ENCODE measurements at places on chromosomes 5 and 9. TPM values are rescaled to one million over a fixed set of nuclear protein-coding genes. Genes with fewer than 3 reads are reported as not detected.

DNA sequence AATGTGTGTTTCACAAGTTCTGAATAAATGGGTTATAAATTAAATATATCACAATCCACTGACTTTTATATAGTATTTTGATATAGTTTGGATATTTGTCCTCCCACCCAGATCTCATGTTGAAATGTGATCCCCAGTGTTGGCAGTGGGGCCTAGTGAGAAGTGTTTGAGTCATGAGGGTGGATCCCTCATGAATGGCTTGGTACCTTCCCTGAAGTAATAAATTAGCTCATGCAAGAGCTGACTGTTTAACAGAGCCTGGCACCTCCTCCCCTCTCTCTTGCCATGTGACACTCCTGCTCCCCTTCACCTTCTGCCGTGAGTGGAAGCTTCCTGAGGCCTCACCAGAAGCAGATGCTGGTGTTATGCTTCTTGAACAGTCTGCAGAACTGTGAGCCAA is 127.9 kb upstream of the PALM2AKAP2 start:
- DNase-seq, result no peak

DNA sequence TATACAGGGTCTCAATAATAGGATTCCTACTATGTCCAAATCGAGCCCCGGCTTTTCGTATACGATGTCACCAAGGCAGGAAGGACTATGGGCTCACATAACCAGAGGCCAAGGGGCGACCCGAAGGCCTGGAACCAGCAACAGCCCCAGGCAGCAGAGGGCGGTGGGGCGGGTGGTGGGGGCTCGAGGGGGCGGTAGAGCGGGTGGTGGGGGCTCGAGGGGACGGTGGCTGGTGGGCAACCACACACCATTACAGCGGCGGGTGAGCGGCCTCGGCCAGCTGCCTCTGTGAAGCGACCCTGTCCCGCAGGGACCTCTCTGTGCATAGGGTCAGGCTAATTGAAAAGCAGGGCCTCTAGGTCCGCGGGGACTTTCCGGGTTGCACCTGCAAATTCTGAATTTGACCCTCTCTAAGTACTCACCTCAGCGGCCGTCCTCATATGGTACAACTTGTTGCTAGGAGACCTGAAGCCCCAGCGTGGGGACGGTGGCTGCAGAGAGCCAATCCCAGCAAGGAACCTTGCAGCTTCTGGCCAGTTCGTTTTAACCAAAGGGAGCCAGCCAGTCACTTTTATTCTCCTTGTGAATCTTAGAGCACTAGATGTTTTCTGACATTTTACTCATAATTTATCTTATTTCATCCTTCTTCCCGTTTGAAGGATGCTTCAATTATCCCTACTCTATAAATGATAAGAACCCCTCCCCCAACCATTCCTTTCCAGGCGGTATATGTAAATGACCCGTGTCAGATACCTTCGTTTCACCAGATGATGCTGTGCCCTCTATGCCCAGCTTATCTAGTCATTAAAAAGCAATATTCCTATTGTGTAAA is at the start of gene NME5:
TSS of gene NME5 (minus strand) at position 480 of the 832 bp plus-strand sequence. CDS start 648 bp downstream, outside the sequence.
- DNase-seq, result peak; percentile 82

DNA sequence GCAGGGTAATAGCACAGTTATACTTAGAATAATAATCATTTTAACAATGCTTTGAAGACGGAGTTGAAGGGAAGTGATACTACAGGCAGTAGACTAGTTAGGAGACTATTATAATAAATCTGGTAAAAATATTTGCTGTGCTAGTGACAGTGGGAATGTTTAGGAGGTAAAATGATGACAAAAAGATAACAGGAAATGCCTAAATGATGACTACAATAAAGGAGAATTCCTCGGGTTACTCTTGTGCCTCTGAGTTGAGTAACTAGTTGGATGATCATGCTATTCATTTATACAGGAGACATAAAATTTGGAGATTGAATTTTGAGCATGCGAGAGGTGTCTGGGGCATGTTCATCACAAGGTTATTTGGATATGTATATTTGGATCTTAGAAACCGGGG is 32.2 kb upstream of the PAM start:
- no peak for DNase-seq

- no peak for DNase-seq
Observed at GRCh38 chr9:96302021-96302420, at the start of gene HSD17B3. Gene HSD17B3 (minus strand): TSS chr9:96302176. CDS start chr9:96302104, 72 bp downstream.

DNA sequence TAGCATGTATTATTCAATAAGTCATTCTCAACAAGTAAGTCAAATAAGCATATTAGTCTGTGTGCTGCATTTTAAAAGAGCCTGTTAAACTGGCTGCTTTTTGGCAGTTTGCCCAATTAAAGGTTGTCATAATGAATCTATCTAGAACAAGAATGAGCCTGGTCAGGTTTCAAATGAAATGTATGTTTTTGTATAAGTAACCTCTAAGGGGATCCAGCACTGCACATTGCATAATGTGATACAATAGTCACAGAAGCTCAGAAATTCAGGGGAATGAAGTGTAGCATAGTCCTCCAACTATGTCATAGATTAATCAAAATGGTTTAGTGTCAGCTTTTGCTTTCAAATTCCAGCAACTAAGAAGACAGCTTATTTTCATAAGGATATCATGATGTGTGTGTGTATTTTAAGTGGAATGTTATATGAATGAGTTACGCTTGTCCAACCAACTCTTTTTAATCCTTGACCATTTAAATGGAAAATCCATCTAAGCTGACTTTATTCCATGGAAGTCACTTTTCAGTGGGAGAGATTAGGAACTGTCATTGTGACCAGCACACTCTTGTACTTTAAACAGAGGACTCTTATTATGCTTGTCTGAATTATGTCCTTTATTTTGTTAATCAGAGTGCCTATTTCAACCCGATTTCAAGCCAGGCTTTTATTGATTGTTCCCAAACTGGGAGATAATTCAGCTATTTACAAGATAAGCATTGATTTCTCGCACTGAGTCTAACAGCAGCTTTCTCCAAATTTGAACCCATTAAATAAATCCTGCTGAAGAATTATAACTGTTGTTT is 283.9 kb upstream of the ADAMTSL1 start:
- DNase-seq, result no peak

DNA sequence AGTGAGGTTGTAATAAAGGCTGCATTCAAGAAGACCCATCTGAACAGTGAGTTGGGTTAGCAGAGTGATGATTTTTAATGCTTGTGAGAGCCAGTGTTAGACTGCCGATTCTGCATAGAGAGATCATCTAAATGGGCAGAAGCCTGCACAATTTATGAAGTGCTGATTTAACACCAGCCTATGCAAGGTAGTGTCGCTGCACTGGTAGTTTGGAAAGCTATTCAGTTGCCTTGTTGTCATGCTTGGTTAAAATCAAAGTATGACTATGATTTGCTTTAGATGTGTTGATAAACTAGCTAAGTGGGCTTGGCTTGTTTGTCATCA is 379 bp upstream of the LRRTM2 start:
- DNase-seq, result no peak

- DNase-seq, result no peak
Observed at GRCh38 chr5:135497971-135498636, 37.7 kb downstream of the NEUROG1 start.

DNA sequence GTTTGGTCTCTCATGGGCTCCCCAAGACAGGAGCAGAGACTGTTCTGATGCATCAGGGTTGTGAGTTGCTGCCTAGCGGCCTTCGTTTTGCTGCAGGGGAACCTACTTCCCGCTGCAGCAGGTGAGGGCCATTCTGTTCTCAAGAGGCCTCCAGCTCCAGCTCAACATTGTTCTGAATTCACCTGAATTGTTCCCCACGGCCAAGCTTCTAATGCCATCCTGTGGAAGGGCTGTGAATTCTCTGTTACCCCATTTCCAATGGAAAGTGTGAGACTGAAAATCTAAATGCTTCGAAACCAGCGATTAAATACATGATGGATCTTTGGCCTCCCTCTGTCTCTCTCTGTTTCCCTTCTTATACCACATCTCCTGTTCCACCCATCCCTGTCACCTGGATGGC is 349.1 kb upstream of the DAP start:
- no peak for DNase-seq

DNA sequence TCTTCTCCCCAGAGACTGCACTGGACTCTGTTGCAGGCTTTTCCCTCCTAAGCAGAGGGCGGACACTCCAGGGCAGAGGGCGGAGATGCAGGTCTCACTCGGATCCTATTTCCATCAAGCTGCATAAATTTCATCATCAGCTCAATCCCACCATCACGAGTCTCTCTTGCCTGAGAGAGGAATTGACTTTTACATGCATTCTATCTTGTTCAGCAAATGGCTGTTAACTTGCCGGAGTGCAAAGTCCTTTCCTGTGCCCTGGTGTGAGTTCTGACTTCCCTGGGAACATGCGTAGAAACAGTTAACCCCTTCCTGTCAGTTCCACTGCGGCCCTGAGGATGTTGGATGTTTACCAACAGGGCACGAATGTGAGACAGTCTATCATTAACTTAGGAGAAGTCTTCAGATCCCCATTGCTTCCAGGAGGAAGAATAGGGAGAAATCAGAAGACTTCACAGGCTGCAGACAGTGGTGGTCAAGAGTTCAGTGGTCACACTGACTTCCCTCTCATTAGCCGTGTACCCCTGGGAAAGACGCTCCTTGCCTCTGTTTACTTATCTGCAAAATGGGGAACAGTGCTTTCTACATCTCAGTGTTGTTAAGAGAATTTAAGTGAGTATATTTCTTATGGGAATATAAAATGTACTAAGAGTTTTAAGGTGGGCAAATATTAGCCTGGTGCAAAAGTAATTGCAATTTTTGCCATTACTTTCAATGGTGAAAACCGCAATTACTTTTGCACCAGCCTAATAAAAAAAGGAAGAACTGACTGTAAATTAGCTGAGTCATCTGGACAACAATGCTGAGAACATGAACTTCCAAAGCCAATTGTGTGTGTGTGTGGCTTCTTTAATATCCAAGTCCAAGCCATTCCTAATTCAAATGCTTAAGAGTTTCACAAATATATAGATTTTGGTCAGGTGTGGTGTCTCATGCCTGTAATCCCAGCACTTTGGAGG is 248.0 kb downstream of the DRD1 start:
- peak; percentile 42 for DNase-seq

DNA sequence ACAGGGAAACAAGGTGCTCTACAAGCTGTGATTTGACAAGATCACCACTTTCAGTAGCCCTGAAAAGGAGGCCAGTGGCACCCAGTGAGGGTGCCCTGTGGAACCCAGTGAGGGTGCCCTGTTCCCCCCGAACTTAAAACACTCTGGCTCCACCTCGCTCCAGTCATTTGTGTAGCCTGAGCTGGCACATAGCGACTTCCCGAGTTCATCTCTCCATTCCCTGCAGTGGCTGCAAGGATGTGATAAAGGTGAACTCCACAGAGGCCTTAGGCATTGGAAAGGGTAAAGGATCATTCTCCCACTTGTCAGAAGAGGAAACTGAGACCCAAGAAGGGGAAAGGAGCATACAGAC is 21.9 kb upstream of the ANXA6 start:
- no peak for DNase-seq

DNA sequence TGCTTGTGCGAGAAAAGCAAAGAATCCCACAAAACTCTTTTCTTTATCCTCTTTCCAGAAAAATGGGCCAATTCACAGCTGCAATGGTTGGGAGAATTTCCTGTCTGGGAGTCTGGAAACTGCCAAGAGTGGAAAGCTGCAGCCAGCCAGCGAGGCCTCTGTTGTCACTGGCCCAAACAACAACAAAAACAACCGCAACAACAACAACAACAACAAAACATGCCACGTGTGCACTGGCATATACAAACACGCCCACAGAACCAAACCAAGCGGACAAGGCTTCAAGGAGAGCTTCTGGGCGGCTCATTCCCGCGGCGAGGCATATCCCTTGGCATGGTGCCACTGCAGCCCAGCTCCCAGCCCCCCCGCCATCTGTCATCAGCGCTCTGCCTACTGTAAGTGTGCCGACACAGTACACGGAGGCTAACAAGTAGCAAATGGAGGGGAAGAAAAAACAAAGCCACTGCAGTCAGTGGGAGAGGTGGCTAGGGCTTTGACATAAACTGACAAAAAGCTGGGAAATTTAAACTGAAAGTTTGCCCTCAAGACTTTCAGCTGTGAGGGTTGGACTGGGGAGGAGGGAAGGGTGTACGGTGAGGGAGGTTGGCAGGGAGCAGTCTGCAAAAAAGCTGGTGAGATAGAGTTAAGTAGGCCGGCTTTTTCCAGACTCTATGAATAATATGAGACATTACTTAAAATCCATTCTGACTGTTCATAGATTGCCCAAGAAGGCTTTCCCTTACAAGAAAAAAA is 165.0 kb upstream of the ZNF462 start:
- no peak for DNase-seq

GRCh38 chr5:116289276-116289675 is 204.5 kb downstream of the COMMD10 start:
- DNase-seq, result peak; percentile 64

- no peak for DNase-seq
Observed at GRCh38 chr9:119255116-119255515, 114.1 kb downstream of the BRINP1 start.

DNA sequence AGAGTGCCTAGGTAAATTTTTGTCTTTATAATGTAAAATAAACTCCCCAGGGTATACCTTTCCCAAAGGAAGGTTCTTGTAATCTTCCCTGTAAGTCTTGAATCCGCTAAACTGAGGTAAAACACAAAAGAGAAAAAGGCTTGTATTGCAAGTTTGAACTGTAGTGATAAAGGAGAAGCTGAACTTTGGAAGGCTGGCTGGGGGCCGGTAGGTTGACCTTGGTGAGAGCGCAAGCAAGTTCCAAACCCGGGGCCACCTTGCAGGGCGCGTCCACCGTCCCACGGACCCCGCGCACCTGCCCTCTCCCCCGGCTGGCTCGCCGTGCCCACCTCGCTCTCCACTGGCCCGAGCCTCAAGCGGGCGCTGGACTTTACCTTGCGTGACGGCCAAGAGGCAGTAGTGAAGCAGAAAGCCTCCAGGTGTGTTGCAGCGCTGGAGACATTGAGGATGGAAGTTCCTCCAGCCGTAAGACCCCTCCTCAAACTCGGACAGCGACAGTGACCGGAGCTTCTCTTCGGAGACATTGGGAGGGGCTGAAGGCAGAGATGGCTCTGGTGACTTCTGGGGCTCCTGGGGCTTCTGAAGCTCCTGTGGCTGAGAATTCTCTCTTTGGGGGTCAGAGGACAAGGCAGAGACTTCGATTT is 428 bp downstream of the SLCO4C1 start:
- DNase-seq, result peak; percentile 60

The SVEP1 gene
- 0.24 TPM for total RNA-seq

The ANKRD33B gene
- 6.9 TPM for total RNA-seq

The CAMK4 gene
- total RNA-seq, result 6.3 TPM

The RMRP gene
- 18,417 TPM for total RNA-seq

The C1QTNF3 gene
- 1.1 TPM for total RNA-seq

The TPPP gene
- total RNA-seq, result 0.48 TPM

The LURAP1L gene
- total RNA-seq, result not detected

The MEGF10 gene
- total RNA-seq, result 36.5 TPM

The REEP2 gene
- total RNA-seq, result 49.0 TPM
